ENCODE measurements at places on chromosomes 16 and 17.

DNA sequence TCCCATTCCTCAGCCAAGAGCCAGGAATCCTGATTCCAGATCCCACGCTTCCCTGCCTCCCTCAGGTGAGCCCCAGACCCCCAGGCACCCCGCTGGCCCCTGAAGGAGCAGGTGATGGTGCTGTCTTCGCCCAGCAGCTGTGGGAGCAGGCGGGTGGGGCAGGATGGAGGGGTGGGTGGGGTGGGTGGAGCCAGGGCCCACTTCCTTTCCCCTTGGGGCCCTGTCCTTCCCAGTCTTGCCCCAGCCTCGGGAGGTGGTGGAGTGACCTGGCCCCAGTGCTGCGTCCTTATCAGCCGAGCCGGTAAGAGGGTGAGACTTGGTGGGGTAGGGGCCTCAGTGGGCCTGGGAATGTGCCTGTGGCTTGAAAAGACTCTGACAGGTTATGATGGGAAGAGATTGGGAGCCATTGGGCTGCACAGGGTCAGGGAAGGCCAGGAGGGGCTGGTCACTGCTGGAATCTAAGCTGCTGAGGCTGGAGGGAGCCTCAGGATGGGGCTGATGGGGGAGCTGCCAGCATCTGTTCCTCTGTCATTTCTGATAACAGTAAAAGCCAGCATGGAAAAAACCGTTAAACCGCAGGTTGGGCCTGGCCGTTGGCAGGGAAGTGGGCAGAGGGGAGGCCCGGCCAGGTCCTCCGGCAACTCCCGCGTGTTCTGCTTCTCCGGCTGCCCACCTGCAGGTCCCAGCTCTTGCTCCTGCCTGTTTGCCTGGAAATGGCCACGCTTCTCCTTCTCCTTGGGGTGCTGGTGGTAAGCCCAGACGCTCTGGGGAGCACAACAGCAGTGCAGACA, at the start of gene SPN:
Gene SPN (plus strand): TSS at position 232 of the 791 bp plus-strand sequence. CDS start 482 bp downstream, at position 714.
- peaks cover 48% of the 10 kb centered on the region for H3K36me3 ChIP-seq
- DNase-seq: peak; percentile 56
- peak within 1 kb of the TSS; percentile 94 for H3K4me3 ChIP-seq
- H3K27me3 ChIP-seq: no peaks in the 10 kb centered on the region
- peak within 1 kb of the TSS; percentile 93 for H3K27ac ChIP-seq

GRCh38 chr16:85310868-85311585, 198.8 kb upstream of the CIBAR2 start:
- H3K27ac ChIP-seq: peak overlapping the region; percentile 59
- H3K4me3 ChIP-seq: peak overlapping the region; percentile 51
- DNase-seq: no peak
- no peaks in the 10 kb centered on the region for H3K27me3 ChIP-seq

DNA sequence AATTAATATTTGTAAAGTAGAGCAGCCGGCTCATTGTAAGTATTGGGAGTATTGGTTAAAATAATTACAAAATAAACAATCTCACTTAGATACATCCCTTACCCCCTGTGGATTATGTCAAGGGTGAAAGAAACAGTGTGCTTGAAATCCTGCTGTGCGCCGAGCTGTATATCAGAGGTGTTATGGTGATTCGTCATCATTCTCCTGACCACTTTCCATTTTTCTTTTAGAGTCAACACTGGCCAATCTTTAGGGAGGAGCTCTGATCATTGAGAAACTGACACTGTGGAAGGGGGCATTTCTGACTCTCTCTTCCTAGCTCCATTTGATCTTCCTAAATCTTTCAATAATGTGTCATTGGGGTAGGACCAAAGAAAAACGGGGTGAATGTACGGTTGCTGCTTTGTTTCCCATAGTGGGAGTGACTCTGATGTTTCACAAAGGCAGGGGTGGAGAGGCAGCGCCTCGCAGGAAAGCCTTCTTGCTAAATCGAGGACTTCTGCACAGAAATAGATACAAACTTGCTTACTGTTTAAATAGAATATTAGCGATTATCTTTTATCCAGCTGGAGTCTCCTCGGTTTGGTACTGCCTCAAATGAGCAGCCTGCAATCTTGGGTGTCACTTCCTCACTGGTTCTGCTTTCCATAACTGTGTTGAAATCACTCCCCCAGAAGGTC, 123.4 kb downstream of the PRKCB start:
- peak overlapping the region; percentile 74 for H3K27ac ChIP-seq
- H3K4me3 ChIP-seq: peak overlapping the region; percentile 37
- no peak for DNase-seq
- peaks cover 17% of the 10 kb centered on the region for H3K36me3 ChIP-seq

GRCh38 chr16:27925612-27926011, 137.9 kb downstream of the GSG1L start:
- H3K4me1 ChIP-seq: no peaks in the 10 kb centered on the region
- H3K27ac ChIP-seq: no peak overlapping the region
- H3K36me3 ChIP-seq: no peaks in the 10 kb centered on the region

GRCh38 chr16:73846356-73846755, 450.3 kb upstream of the PSMD7 start:
- no peaks in the 10 kb centered on the region for H3K36me3 ChIP-seq
- no peaks in the 10 kb centered on the region for H3K27me3 ChIP-seq
- no peak overlapping the region for H3K4me3 ChIP-seq

DNA sequence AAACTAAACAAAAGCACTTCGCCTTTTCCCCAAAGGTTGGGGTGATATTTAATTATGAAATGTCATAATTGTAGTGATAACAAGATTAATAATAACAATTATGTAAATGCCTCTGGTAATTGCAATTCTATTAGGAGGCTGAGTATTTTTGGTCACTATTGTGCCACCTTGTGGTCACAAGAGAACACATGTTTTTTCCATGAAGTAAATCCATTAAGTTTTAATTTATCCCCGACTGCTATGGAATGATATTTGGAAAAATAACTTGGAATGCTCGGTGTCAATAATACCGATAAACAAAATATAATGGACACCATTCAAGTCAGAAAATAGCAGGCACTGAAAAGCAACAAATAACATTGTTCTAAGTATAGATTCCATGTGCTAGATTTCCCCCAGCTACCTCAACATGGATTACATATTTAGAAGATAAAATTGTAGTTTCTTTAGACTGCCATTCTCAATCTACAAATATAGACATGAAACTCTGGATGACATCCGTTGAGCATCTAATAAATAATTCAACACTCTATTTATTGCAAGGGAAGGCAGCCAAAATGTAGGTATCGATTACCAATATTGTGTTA, 25.0 kb upstream of the KCNJ2 start:
- no peak for DNase-seq
- no peak overlapping the region for H3K4me3 ChIP-seq
- H3K27me3 ChIP-seq: peaks cover 8% of the 10 kb centered on the region

DNA sequence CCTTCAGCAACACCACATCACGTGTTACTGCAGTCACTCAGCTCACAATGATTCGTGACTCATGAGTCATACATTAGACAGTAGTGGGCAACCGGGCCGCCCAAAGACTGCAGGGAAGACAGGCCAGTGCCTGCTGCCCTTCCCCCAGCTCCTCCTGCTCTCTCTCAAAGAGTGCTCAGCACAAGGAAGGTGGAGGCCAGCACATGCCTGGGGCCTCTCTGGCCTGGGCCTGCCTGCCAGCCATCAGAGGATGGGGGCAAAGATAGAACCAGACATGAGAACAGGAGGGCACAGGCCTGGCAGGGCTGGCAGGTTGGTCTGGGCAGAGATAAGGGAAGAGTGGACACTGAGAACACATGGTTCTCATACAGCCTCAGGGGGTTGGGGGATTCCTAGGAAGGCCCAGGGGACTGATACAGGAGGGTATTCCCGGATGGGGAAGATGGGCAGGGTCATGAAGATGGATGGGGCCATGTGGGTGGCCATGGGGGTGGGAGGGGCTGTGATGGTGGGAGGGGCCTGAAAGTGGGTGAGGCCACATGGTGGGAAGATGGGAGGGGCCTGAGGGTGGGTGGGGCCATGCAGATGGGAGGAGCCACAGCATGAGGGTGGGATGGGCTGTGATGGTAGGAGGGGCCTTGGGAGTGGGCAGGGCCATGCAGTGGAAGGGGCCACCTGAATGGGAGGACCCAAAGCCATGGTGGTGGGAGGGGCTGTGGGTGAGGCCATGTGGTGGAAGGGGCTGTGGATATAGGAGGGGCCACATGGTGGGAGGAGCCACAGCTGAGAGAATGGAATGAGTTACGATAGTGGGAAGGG, 29.0 kb downstream of the KATNB1 start:
- no peaks in the 10 kb centered on the region for H3K27me3 ChIP-seq
- no peak overlapping the region for H3K27ac ChIP-seq
- DNase-seq: peak; percentile 23

- no peak overlapping the region for H3K27ac ChIP-seq
- H3K36me3 ChIP-seq: no peaks in the 10 kb centered on the region
- peaks cover 6% of the 10 kb centered on the region for H3K27me3 ChIP-seq
- H3K4me3 ChIP-seq: no peak overlapping the region
- DNase-seq: no peak
Measured at GRCh38 chr17:36665417-36665816, 64.0 kb downstream of the MRM1 start.

GRCh38 chr17:66692421-66692690, 142.6 kb upstream of the CACNG5 start:
- H3K36me3 ChIP-seq: peaks cover 94% of the 10 kb centered on the region
- no peak for DNase-seq
- H3K27me3 ChIP-seq: no peaks in the 10 kb centered on the region
- H3K4me3 ChIP-seq: no peak overlapping the region

GRCh38 chr17:79696610-79696982, 34.1 kb upstream of the ENPP7 start:
- H3K36me3 ChIP-seq: no peaks in the 10 kb centered on the region
- no peak overlapping the region for H3K4me3 ChIP-seq
- DNase-seq: no peak
- H3K27me3 ChIP-seq: peaks cover 2% of the 10 kb centered on the region
- H3K4me1 ChIP-seq: no peaks in the 10 kb centered on the region

DNA sequence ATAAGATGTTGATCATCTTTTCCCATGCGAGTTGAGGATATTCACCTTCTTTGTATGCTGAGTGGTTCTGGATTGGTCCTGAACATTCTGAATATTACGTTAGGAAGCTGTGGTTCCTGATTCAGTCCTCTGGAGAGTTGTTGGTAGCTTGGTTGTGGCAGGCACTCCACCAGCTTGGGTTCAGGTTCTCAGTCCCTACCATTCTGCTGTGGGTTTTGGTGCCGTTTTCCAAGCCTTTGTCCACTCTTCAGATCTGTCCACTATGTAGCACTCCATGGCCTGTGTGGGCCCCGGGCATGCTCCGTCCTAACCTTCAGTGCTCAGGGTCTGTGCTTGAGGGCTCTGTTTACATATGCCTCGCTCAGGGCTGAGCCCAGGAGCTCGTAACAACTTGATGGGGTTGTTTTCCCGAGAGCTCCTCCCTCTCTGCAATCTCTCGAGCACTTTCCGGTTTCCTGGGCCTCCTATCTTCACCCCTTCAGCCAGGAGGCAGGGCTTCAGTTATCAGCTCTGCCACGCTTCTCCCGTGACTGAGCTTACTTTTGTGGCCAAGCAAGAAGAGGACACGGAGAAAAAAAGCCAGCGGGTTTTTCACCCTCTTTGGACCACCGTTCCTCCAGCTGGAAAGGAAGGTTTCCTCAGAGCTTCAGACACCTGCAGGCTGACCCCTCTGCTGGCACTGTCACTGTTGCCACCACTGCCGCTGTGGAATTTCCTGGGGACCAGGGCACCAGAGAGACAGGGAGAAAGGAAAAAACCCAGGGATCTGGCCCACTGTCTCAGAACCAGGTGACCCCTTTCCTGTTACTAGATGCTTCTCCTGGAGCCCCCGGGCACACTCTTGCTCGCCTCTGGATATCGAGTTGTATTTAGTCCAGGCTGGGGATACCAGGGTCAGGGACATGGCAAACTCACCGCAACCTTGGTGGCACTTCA, 19.6 kb downstream of the KIAA0513 start:
- H3K4me1 ChIP-seq: peaks cover 4% of the 10 kb centered on the region
- H3K27me3 ChIP-seq: peaks cover 8% of the 10 kb centered on the region
- H3K4me3 ChIP-seq: no peak overlapping the region

Measured in activated T-helper 2 cell treated with anti-CD3 and anti-CD28 coated beads, Interferon-gamma antibody, Interleukin-2, Interleukin-4, amounts not matched to agents 10 μg/mL and 5 μg/mL and 100 μg/mL, durations not matched to agents 14 hours and 24 hours and 36 hours (primary cell).